Right lung (tissue), 10 donors: ENCODE measurements at places on chromosomes 5 and 9.

GRCh38 chr5:40198736-40199135 is 481.0 kb upstream of the PTGER4 start:
- no peak for DNase-seq

DNA sequence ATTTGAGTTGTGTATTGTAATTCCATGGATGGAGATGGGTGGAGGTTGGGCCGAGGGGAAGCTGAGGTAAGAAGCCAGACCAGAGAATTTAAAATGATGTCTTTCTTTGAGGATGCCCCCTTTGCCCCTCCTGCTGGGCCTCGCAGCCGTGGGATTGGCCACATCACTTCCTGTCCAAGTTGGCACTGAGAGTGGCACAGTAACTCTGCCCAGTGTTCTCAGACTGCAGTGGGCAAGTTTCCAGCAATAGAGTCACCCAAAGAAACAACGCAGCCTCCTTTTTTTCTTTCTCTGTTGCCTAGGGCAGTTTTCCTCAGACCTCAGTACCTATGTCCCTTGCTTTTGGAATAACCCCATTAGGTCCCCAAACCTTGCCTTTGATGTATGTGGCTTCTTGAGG is 306.6 kb upstream of the DMRT1 start:
- DNase-seq, result no peak

- DNase-seq, result no peak
These were observed 163.3 kb upstream of the LHFPL2 start for GRCh38 chr5:78811866-78812265.

DNA sequence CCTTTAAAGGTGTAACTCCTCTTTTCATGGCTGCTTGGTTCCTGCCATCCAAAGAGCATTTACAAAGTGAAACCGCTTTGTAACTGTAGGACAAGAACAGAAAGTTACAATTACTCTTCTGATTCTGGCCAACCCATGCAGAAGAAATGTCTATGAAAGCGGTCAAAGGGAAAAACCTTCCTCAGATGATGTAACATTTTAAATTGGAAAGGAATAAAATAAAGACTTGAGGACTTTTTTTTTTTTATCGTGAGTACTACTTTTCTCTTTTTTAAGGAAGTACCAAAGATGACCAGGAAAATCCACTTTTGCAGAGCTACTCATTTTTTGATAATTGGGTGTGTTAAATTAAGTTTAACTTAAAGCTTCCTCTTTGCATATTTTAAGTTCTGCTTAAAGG is 13.0 kb upstream of the C9orf72 start:
- DNase-seq, result no peak

DNA sequence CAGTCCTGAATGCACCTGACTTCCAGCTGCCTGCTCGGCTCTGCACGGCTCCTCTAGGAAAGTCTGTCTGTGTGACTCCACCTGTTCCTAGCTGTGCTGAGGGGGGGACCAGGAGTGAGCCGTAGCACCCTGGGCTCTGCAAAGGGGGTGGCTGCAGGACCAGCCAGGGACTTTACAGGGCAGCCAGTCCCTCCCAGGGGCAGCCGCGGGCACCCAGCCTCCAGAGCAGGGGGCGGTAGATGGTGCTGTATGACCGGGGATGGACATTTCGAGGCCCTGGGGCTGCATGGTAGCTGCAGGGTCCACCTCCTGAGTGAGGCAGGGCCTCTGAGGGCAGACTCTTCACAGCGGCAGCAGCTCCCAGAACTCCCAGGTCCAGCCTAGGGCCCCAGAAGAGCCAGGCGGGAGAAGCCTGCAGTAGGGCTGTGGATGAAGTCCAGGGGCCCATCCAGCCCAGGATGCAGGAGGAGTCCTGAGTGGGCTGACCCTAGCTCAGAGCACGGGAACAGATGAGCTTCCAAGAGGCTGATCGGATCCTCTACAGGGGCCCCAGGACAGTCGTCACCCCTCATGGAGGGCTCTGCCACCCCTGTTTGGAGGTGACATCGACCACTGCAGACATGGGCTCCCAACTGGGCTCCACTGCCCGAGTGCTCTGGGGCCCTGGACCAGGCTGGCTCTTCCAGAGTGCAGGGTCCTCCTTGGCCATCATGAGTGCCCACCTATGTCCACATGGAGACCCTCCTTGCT is 105.4 kb downstream of the ZNF354C start:
- DNase-seq, result no peak

DNA sequence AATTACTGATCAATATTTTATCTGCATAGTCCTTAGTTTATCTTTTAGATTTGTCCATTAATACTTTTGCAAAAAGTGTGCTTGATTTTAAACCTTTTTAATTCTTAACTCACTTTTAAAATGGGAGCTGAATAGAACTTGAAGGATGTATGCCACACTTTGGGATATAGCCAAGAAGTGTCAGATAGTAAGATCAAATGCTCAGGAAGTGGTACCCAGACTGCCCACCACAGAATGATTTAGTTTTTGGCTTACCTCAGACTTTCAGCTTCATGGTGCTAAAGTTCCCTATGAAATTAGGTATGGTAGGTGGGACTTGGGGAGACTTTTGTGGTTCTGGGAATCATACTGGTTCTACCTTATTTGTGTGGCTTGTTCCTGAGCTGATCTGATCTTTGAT is 14.7 kb downstream of the FOCAD start:
- no peak for DNase-seq

- DNase-seq, result no peak
These were observed 20.8 kb downstream of the DCANP1 start for GRCh38 chr5:135426102-135427082.

DNA sequence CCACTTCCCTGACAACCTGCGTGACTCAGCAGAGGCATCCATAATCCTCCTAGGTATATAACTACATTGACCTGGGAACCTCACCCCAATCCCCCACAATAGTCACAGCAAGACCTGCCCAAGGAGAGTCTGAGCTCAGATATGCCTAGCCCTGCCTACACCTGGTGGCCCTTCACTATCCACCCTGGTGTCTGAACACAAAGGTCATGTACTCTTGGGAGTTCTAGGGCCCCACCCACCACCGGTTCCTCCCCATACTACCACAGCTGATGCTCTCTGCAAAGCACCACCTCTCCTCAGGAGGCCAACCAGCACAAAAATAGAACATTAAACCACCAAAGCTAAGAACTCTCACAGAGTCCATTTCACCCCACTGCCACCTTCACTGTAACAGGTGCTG is 34.8 kb upstream of the CARTPT start:
- DNase-seq, result no peak

DNA sequence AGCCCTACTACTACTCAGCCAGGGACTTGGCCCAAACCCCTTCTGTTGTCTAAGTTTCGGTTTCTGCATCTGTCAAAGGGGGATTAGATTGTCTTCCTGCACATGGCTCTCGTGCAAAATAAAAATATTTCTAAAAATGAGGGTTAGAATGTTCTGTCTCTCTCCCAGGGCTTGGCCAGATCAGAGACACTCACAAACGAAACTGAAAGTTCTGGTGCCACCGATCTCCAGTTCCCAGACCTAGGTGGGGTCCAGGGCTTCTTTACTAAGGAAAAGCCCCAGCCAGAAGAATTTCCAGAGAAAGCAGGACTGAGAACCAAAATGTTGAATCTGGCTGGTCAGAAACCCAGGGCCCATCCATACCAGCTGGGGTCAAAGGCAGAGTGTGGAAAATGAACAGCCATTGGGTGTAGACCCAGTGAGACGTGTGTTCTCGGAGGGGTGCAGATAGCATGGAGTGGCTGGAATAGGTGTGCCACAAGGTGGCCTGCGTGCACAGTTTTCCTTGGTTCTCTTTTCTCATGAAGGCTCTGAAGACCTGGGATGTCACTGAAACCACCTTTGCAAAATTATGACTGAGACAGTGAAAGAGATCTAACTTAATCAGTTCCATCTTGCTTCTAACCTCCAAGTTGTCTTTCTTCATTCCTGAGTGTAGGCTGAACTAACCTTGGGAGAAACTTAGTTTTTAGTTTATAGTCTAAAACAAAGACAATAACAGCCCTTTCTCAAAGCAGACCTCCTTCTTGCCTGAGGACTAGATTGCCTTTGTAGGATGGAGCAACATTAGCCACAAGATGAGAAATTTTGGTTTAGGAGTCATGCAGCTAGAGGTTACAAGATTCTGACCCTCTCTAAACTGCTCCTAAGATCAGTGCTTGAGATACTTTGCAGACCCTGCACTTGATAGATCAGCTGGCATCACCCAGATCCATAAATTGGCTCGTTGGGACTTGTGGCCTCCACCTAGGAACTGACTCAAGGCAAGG is 2.3 kb upstream of the SLC23A1 start:
- DNase-seq, result no peak

DNA sequence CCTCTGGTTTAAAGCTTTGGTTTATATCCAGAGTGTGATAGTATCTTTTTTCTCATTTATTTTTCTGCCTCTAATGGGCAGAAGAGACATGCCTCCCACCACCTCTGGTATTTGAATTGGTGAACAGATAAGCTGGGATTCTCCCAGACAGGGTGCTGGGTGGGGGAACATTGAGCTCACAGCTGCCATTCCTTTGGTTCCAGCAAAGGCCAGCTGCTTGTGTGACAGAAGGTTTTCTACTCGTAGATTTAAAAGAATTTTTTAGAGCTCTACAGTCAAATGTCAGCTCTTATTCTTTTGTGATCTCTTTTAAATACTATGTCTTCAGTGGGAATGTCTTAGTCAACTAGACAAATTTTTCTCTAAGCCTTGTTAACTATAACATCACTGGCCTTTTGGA is 54.7 kb upstream of the ADAMTS16 start:
- DNase-seq, result no peak

GRCh38 chr9:116697362-116697761 is 10.3 kb downstream of the TRIM32 start:
- no peak for DNase-seq

GRCh38 chr9:98875536-98875935 is 68.1 kb downstream of the GALNT12 start:
- no peak for DNase-seq

GRCh38 chr9:133282464-133283238 is 7.7 kb upstream of the ABO start:
- DNase-seq, result no peak

GRCh38 chr5:165263536-165263935 is 1758.1 kb downstream of the MAT2B start:
- DNase-seq, result no peak

- no peak for DNase-seq
These were observed 206.9 kb downstream of the CRB2 start for GRCh38 chr9:123562844-123563346.

GRCh38 chr5:39500551-39501175 is 75.9 kb upstream of the DAB2 start:
- DNase-seq, result no peak

DNA sequence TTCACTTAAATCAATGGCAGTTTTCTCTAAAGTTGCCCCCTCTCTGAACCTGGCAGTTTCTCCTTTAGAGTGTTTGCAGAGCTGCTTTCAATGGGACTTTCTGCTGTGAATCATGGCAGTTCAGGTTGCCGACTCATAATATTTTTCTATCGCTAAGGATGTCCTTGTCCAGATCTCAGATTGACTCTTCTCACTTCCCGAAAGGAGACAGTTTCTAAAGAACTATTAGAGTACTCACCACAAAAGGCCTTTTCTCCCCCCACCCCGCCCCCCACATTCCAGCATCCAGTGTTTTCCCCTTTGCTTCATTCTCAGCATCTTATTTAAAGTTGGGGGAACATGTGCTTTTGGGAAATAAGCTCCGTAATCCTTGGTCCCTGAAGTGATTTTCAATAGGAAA is 443.5 kb upstream of the KLF4 start:
- no peak for DNase-seq

GRCh38 chr9:81861644-81862043 is 66.6 kb upstream of the SPATA31D4 start:
- no peak for DNase-seq

DNA sequence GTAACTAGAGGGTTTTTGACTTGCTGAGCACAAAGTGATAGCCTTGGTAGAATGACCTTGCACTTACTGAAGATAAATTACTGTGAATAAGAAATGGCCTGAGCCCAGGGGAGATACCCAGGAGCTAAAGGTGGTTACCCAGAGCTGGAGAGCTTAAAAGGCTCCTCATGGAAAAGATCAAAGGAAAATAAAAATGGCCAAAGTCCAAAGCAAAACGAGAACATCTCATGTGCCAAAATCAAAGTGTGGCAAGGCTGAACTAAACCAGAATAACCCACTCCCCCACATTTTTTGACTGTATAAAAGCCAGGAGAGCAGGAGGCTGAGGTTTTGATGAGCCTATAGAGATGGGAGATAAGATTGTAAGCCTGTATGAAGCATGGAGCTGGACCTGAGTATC is 14.4 kb downstream of the IDNK start:
- no peak for DNase-seq

DNA sequence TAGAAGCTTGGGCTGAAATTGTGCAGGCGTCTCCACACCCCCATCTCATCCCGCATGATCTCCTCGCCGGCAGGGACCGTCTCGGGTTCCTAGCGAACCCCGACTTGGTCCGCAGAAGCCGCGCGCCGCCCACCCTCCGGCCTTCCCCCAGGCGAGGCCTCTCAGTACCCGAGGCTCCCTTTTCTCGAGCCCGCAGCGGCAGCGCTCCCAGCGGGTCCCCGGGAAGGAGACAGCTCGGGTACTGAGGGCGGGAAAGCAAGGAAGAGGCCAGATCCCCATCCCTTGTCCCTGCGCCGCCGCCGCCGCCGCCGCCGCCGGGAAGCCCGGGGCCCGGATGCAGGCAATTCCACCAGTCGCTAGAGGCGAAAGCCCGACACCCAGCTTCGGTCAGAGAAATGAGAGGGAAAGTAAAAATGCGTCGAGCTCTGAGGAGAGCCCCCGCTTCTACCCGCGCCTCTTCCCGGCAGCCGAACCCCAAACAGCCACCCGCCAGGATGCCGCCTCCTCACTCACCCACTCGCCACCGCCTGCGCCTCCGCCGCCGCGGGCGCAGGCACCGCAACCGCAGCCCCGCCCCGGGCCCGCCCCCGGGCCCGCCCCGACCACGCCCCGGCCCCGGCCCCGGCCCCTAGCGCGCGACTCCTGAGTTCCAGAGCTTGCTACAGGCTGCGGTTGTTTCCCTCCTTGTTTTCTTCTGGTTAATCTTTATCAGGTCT is at the start of gene C9orf72:
C9orf72 (minus strand) TSS at position 564 of the 716 bp plus-strand sequence. CDS start 6,361 bp downstream, outside the sequence.
- no peak for DNase-seq

- DNase-seq, result peak; percentile 2
These were observed 270.2 kb upstream of the BRINP1 start for GRCh38 chr9:119639287-119639955.
